ENCODE measurements at places on chromosomes 2 and 18. TPM values are rescaled to one million over a fixed set of nuclear protein-coding genes. Genes with fewer than 3 reads are reported as not detected.

Gene ALPI
- not detected for total RNA-seq

Gene COL4A3
- total RNA-seq: 0.50 TPM

DNA sequence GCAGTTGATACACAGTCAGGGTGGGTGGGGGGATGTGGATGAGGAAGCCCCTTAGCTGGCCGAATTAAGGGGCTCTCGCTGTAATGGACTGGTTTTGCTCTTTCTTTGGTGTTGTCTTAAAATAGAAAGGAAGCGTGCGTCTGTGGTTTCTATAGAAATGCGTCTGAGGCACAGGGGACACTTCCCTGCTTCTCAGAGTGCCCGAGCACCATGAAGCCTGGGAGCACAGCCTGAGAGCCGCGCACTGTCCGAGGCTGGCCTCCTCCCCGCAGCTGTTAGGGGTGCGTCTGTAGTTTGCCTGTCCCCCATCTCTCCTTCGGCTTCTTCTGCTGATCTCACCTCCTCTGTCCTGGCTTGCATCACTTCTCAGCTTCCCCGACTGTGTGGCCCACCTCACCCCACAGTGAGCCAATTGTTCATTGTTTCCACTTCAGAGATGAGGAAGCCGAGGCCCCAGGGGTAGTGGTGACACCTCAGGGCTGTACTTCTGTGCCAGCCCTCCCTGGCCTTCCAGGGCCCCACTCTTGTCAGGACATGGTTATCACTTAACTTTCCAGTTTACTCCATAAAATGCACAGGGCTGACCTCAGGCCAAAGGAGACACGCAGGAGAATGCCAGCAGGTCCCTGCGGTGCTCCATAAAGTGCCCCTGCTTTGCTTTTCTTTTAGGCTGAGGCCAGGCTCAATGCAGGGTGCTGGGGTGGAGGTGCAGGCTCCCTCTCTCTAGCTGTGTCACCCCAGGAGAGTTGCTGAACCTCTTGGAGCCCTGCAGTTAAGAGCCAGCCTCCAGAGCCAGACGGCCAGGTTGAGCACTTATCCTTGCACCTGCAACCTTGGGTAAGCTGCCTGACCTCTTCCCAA is 210.6 kb downstream of the SEPTIN10 start:
- no peaks in the 10 kb centered on the region for H3K36me3 ChIP-seq
- peaks cover 40% of the 10 kb centered on the region for H3K4me1 ChIP-seq
- no peak overlapping the region for H3K4me3 ChIP-seq

GRCh38 chr18:57677262-57678211 is 55.9 kb upstream of the NARS1 start:
- no peak overlapping the region for H3K27ac ChIP-seq
- H3K27me3 ChIP-seq: no peaks in the 10 kb centered on the region
- H3K4me1 ChIP-seq: no peaks in the 10 kb centered on the region

DNA sequence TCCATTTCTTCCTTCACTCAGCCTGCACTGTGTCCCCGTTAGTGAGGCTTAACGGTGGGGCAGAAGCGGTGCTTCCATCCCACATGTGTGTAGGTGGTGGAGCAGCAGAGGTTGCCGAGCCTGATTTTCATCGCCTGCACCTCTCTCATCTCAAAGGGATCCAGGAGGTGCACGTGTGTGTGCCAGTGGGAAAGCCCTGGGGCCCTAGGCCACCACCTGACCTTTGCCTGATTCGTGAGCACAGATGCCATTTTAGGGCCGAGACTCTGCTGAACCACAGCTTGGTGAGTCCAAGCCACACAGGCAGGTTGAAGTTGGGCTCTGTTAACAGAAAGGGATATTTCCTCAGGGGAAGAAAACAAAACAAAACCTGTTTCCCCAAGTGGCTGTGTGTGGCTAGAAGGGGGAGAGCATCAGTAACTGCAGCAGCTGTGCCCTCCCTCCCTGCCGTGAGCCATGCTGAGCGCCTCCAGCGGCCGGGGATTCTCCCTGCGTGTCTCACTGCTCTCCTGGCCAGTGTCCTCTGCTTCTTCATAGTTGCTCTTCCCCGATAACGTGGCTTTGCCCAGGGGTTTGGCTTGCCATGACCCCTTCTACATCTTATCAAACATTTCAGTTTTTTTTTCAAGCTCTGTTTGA is 81.5 kb downstream of the MAPRE2 start:
- H3K36me3 ChIP-seq: no peaks in the 10 kb centered on the region
- no peaks in the 10 kb centered on the region for H3K27me3 ChIP-seq
- no peak overlapping the region for H3K4me3 ChIP-seq
- H3K27ac ChIP-seq: no peak overlapping the region

DNA sequence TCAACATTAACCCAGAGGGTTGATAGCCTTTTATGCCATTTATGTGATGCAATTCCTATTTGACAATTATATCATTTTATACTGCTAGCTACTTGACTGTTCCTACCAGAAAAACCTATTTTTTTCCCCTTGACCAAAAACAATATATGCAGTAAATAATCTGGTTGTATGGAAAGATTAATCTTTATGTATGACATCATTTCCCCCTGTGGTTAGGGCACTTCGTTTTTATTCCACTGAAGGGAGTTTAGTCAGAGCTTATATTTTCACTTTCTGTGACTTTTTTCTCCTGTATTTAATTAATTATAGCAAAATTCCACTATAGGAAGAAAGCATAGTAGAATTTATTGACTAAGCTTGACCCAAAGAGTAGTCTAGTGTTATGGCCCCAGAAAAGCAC is 107.6 kb downstream of the HAUS1 start:
- DNase-seq: no peak
- no peak overlapping the region for H3K27ac ChIP-seq
- no peaks in the 10 kb centered on the region for H3K27me3 ChIP-seq
- no peak overlapping the region for H3K4me3 ChIP-seq

DNA sequence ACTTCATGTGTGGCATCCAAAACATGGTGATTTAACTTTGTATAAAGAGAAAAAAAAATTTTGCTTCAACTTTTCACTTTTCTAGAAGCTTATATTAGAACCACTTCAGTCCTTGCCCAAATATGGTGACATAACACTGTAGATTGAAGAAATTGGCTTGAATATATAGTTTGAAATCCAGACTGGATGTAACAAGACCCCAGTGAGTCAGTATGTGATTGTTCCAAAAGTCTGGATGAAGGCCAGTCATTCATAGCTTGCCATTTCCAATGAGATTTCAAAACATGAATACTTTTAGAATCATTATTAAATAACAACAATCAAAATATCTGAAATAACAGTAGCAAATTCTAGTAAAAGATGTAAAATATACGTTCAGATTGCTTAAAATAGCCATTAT is 104.8 kb upstream of the FN1 start:
- no peak overlapping the region for H3K27ac ChIP-seq
- DNase-seq: no peak
- H3K36me3 ChIP-seq: no peaks in the 10 kb centered on the region
- no peaks in the 10 kb centered on the region for H3K4me1 ChIP-seq

- H3K27ac ChIP-seq: no peak overlapping the region
- H3K4me3 ChIP-seq: no peak overlapping the region
- H3K4me1 ChIP-seq: no peaks in the 10 kb centered on the region
- H3K36me3 ChIP-seq: no peaks in the 10 kb centered on the region
- no peak for DNase-seq
- H3K27me3 ChIP-seq: no peaks in the 10 kb centered on the region
Observed at GRCh38 chr2:31802711-31803110, 208.1 kb downstream of the MEMO1 start.

- H3K4me1 ChIP-seq: peaks cover 6% of the 10 kb centered on the region
- H3K4me3 ChIP-seq: no peak overlapping the region
- no peak for DNase-seq
- H3K27me3 ChIP-seq: no peaks in the 10 kb centered on the region
Observed at GRCh38 chr2:31476511-31477180, 62.1 kb upstream of the XDH start.

DNA sequence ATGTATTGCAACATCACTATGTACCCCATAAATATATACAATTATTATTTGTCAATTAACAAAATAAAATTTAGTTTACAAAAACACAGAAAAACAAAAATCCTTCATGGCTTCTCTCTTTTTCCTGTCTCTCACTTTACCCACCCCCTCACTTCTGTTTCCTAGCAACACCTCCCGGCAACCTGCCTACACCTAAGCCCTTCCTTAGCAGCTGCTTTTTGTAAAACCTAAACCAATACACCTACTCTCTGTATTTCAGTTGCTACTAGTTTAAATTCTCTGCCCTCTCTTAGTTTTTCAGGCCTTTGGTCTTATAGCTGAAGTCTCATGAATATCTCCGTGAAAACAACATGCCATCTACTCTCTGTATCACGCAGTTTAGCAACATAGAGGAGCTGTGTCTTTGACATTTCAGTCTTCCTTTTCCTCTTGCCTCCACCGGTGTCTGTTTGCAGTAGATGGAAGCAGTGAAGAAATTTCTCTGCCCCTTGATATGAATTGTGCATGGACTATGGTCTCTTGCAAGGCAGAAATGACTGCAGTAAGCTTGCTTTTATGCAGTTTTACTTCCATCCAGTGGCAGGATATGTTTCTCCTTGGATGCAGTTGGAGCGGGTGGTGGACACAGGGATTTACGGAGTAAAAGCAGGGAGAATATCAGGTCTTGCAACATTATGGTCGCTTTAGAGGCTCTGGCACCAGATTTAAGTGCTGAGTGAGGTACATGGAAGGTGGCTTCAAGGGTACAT is 42.0 kb upstream of the ZDBF2 start:
- H3K4me1 ChIP-seq: peaks cover 10% of the 10 kb centered on the region
- DNase-seq: no peak
- no peak overlapping the region for H3K27ac ChIP-seq

GRCh38 chr2:133968446-133968845 is 285.4 kb upstream of the MGAT5 start:
- H3K4me3 ChIP-seq: no peak overlapping the region
- H3K27ac ChIP-seq: no peak overlapping the region
- H3K4me1 ChIP-seq: no peaks in the 10 kb centered on the region
- DNase-seq: no peak

DNA sequence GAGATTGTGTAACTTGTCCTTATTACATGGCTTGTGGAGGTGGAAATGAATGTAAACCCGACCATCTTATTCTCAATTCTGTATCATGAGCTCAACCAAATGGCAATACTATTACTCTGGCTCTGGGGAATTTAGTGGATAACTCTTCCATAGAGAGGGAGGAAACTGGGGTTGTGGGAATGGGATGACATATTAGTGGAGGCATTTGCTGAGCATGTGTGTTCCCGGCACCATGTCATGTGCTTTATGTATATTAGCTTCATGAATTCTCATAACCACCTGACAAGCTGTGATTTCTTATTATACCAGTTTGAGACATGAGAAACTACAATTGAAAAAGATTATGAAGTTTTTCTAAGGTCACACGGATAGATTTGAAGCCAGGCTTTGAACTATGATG is 112.8 kb upstream of the TMEFF2 start:
- H3K4me3 ChIP-seq: no peak overlapping the region
- no peak for DNase-seq
- no peaks in the 10 kb centered on the region for H3K4me1 ChIP-seq
- no peak overlapping the region for H3K27ac ChIP-seq
- no peaks in the 10 kb centered on the region for H3K27me3 ChIP-seq
